ENCODE measurements at places on chromosomes 2 and 18.

- no peak for DNase-seq
Observed at GRCh38 chr2:40797120-40797519, 345.2 kb upstream of the SLC8A1 start.

GRCh38 chr2:239956818-239957261 is 68.3 kb downstream of the NDUFA10 start:
- DNase-seq = no peak

DNA sequence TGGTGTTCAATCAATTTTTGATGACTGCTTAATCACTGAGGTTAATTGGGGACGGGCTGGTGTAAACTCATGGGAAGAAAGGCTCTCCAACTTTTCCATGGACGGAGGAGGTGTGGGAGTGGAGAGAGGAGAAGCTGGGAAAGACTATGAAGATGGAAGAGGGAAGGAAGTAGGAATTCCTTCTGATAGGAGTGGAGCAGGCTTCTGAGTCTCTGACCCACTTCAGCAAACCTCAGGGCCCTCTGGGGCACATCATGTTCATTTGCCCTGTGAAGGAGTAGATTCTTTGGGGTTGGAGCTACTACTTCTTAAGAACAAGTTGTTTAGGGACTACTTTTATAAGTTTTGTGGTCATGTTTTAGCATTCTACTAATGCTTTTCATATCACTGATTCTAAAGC is 87.0 kb upstream of the MAP4K3 start:
- no peak for DNase-seq

DNA sequence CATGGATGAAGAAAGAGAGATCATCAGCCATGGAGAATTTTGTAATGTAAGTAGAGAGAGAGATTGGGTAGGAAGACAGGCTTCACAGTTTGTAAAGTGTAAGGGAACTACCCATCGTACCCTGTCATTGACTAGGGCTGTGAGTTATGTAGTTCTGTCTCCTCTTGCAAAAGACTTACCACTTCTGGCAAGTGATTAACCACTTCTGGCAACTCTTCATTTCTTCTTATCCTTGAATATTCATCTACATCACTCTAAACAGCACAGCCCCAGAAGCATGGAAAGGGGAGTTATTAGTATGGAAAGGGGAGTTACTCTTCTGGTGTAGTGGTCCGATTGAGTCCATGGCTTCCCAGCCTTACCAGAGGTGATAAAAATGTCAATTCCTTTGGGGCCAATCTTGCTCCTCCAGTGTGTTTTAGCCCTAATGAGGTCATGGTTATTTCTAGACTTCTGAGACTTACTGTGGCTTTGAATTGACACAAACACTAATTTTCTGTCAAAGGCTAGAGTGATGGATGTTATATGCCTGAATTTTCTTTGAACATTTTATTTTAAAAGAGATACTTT is 52.0 kb downstream of the STAT1 start:
- DNase-seq = no peak

DNA sequence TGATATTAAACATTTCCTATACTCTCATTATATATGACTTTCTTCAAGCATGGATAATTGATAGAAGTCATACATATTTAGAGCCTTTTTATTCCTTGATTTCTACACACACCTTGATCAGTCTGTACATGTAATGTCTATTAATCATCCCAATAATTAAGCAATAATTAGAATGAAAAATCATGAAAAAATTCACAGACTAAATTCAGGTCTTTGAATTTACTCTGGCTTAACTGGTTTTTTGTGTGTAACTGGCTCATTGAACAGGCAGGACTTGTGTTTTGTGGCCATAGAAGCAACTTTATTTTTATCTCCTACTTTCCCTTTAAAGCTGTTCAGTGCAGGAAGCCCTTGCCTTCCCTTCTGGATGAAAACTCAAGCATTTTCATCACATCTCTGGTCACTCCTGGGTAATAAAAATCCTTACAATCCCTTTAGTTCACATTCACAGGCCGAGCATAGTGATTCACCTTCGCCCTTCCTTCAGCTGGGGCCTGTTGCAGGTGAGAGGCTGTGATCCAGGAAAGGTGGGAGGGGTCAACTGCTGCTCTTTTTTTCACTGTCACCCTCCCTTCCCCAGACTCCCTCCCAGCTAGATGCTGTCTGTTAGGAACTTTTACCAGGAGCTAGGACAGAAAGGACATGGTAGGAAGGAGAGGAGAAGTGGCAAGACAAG is 58.0 kb upstream of the ITSN2 start:
- DNase-seq = no peak

GRCh38 chr2:225773148-225773547 is 373.6 kb downstream of the NYAP2 start:
- DNase-seq = no peak

- no peak for DNase-seq
Observed at GRCh38 chr2:1353124-1353523, 60.1 kb upstream of the TPO start.

GRCh38 chr2:39730276-39730675 is 48.8 kb downstream of the THUMPD2 start:
- DNase-seq = no peak

All from MM.1S (cell line).